ENCODE measurements at places on chromosomes 1 and 21. TPM values are rescaled to one million over a fixed set of nuclear protein-coding genes. Genes with fewer than 3 reads are reported as not detected.
A peak's percentile ranks its signal among the peaks of the same experiment; 100 is the strongest.

DNA sequence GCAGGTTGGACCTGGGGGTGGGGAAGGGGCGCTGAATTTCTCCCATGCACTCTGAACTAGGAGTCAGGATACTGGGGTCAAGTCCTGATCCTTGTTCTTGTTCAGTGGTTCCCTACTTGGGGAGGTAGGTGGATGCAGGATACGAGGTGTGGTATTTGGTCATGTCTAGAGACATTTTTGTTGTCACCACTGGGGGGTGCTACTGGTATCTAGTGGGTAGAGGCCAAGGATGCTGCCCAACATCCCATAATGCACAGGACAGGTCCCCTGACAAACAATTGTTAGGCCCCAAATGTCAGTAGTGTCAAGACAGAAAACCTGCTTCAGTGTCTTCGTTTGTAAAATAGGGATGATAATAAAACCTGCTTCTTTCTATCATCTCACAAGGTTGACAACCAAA lies 259.0 kb upstream of the FOXD3 start:
- no peaks in the 10 kb centered on the region for H3K4me1 ChIP-seq
- H3K36me3 ChIP-seq: no peaks in the 10 kb centered on the region
- no peak overlapping the region for H3K4me3 ChIP-seq
- no peaks in the 10 kb centered on the region for H3K27me3 ChIP-seq
- no peak for DNase-seq
- no peak overlapping the region for H3K27ac ChIP-seq

The TINAGL1 gene
- total RNA-seq: 3.9 TPM

The PDC gene
- total RNA-seq: not detected

DNA sequence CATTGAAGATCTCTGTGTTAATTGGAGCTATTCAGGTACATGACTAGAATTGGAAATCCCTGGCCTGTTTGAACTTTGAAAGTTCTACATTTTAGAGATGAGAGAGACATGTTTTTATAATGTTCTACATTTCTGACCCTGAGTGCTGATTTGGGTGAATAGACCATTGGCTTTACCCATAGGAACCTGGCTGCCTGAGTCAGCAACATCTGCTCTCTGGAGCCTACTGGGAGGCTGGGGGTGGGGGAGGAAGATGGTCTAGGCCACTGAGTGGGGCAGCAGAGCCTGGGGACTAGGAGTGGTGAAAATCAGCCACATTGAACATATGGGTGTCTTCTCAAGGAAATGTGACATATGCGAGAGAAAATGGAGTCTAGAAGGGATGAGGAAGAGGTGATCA lies 1.4 kb upstream of the VANGL1 start:
- H3K4me3 ChIP-seq: no peak overlapping the region
- no peaks in the 10 kb centered on the region for H3K36me3 ChIP-seq
- no peak overlapping the region for H3K27ac ChIP-seq
- H3K4me1 ChIP-seq: peaks cover 7% of the 10 kb centered on the region

- no peak overlapping the region for H3K27ac ChIP-seq
- H3K27me3 ChIP-seq: peaks cover 4% of the 10 kb centered on the region
- no peak for DNase-seq
- H3K4me3 ChIP-seq: no peak overlapping the region
- peaks cover 3% of the 10 kb centered on the region for H3K4me1 ChIP-seq
Measured at GRCh38 chr1:226827458-226827857, 43.0 kb upstream of the PSEN2 start.

DNA sequence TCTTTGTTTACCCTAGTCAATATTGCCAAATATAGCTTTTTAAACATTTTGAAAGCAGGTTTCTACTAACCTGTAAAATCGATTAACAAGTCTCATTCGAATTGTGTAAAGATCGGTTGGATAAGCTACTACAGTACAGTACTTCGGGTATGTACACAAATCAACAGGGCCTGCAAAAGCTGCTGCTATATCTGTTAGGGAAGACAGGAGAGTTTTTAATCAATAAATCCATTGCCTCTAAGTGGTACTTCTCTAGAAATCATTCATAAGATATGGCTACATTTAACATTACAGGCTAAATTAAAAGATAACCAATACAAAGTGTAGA lies 34.8 kb upstream of the PSMG1 start:
- no peaks in the 10 kb centered on the region for H3K4me1 ChIP-seq
- no peak overlapping the region for H3K27ac ChIP-seq
- no peak for DNase-seq
- no peaks in the 10 kb centered on the region for H3K27me3 ChIP-seq
- H3K4me3 ChIP-seq: no peak overlapping the region

The NIPAL3 gene
- 47.2 TPM for total RNA-seq

GRCh38 chr1:59972216-59972927 lies 45.8 kb upstream of the CYP2J2 start:
- H3K4me3 ChIP-seq: no peak overlapping the region
- DNase-seq: no peak
- no peak overlapping the region for H3K27ac ChIP-seq
- H3K4me1 ChIP-seq: no peaks in the 10 kb centered on the region

DNA sequence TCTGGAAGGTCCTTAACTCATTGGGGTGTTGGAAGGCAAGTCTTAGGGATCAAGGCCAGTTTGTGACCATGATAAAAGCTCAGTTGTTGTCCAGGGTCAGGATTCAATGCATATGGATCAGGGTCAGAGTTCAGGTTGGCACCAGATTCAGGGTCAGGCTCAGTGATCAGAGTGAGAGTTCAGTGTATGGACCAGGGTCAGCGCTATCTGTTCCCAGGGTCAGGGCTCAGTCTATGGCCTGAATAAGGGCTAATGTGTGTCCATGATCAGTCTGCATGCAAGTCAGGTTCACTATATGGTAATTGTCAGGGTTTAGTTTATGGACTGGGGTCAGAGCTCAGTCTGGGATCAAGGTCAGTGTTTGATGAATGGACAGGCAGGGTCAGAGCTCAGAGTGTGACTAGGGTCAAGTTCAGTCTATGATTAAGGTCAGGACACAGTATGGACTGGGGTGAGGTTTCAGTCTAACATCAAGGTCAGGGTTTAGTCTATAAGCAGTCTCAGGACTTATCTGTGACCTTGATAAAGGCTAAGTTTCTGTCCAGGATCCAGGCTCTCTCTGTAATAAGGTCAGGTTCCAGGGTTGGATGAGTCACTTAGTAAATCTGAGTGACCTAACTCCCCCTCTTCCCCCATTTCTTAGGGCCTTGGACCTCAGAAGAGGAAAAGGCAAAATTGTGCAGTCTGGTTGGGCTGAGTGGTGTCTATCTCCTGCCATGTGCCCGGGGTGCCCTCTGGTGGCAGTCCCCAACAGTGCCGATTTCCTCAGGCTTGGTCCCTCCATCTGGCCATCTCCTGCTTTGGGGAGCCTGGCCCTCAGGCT lies 23.8 kb downstream of the KNCN start:
- no peak for DNase-seq
- peaks cover 39% of the 10 kb centered on the region for H3K27me3 ChIP-seq

DNA sequence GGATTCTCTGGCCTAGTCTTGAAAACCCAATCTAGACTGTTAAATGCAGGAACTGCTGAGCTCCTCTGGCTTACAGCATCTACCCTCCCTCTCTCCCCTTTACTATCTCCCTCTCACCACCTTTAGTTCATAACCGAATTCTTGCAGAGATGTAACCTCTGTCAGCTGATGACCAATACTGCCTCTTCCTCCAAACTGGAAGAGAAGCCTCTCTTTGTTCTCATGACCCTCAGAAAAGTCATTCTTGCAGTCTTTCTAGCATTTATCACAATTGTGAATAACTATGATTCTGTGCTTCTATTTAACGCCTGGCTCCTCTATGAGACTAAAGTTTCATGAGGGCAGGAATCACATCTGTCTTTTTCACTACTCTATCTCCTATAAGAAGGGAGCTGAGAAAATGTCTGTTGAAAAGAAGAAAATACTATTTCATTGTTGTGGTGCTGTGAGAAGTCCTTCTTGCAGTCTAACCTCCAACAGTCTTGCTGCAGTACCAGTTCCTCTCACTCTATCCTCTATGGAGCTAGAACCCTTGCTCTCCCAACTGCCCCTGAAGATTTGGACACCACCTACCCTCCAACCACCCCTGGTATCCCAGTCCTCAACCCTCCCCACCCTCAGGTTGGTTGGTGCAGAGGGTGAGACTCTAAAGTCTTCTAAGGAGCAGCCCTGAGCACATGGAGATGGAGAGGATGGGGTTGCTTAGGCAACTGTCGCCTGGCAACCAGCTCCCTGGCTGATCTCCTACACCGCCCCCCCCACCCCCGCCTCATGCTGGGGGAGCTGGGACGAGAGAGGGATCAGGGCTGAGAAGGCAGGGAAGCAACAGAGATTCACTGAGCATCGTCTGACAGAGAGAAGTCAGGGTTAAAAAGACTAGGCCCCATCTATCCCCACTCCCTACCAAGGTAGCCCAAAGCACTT lies 13.9 kb downstream of the MEF2D start:
- H3K4me1 ChIP-seq: peaks cover 28% of the 10 kb centered on the region
- no peak overlapping the region for H3K27ac ChIP-seq
- no peak overlapping the region for H3K4me3 ChIP-seq
- DNase-seq: no peak
- H3K27me3 ChIP-seq: no peaks in the 10 kb centered on the region

The LCE1A gene
- not detected for total RNA-seq

DNA sequence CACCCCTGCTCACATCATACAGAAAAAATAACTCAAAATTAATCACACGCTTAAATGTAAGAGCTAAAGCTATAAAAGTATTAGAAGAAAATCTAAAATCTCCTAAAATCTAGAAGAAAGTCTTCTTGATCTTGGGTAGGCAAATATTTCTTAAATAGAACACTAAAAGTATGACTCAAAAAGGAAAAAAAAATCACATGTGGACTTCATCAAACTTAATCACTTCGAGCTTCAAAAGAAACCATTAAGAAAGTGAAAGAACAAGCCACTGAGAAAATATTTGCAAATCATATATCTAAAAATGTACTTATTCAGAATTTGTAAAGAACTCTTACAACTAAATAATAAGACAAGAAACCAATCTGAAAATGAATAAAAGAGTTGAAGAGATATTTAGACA lies 32.7 kb downstream of the LRRC52 start:
- H3K36me3 ChIP-seq: no peaks in the 10 kb centered on the region
- DNase-seq: no peak
- no peak overlapping the region for H3K4me3 ChIP-seq

DNA sequence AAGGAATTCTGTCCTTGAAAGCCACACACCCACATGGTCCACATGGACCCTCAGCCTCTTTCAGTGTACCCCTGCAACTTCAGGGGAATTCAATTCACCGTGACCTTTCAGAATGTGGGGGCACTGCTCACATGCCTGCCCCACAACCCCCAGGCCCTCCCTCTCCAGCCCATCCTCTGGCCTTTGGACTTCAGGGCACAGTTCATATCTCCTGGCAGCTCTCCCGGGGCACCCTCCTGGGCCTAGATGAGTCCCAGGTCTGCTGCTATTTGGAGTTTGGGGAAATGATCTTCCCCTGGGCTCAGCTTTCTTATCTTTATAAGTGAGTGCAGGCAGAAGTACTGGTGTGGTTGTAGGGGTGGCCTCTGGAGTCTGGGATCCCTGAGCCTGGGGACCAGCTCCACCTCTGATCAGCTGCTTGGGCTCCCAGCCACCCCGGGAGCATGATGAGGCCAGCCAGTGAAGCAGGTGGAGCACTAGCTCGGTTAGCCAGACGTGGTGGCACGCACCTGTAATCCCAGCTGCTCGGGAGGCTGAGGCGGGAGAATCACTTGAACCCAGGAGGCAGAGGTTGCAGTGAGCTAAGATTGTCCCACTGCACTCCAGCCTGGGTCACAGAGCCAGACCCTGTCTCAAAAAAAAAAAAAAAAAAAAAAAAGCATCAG lies 15.8 kb downstream of the C1orf167 start:
- H3K27me3 ChIP-seq: no peaks in the 10 kb centered on the region
- no peak overlapping the region for H3K27ac ChIP-seq
- DNase-seq: no peak
- H3K4me1 ChIP-seq: no peaks in the 10 kb centered on the region
- no peak overlapping the region for H3K4me3 ChIP-seq

GRCh38 chr1:3533067-3534048 lies 78.0 kb downstream of the MEGF6 start:
- H3K27ac ChIP-seq: no peak overlapping the region
- H3K36me3 ChIP-seq: no peaks in the 10 kb centered on the region
- DNase-seq: no peak
- H3K27me3 ChIP-seq: no peaks in the 10 kb centered on the region
- no peak overlapping the region for H3K4me3 ChIP-seq

DNA sequence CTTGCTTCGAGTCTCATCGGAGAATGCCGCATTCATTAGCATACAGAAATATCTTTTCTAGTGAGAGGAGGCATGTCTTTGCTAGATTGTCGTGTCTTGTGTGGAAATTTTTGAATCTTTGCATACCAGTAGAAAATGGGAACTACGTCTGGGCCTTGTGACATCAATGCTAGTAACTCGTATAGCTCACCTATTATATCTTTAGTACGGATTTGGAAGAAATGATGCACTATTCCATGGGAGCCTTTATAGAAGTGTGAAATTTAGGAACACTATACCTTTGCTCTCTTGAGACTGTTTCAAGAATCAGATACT lies 835 bp downstream of the UHMK1 start:
- H3K27ac ChIP-seq: peak overlapping the region; percentile 87
- peaks cover 18% of the 10 kb centered on the region for H3K4me1 ChIP-seq
- H3K4me3 ChIP-seq: peak overlapping the region; percentile 86
- peaks cover 2% of the 10 kb centered on the region for H3K27me3 ChIP-seq

DNA sequence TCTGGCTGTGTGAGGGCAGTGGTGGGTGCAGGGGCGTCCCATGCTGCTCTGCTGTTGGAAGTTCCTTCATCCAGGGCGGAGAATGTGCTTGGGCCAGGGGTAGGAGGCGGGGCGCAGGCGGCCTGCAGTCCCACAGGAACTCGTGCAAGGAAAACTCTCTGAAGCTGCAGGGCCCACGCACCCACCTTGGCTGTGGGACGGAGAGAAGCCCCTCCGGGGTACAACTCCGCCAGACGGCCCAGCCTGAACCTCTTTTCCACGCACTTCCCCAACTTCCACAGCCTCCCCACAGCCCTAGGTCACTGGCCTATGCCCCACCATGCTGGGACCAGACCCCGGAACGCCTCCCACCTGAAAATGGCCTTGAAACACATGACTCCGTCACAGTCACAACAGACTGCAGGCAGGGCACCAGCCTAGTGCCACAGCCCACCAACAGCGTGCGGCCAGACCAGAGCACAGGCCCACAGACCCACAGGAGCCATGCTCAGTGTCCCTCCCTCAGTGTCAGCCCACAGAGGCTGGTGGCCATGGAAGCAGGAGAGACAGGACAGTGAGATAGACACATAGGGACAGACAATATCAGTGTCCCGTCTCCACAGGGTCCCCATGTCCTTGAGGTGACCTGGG lies 47.8 kb downstream of the WNT9A start:
- H3K27me3 ChIP-seq: no peaks in the 10 kb centered on the region
- peaks cover 3% of the 10 kb centered on the region for H3K4me1 ChIP-seq
- H3K4me3 ChIP-seq: no peak overlapping the region

- no peak overlapping the region for H3K4me3 ChIP-seq
- no peak overlapping the region for H3K27ac ChIP-seq
- peaks cover 3% of the 10 kb centered on the region for H3K36me3 ChIP-seq
- H3K4me1 ChIP-seq: no peaks in the 10 kb centered on the region
Measured at GRCh38 chr1:165688046-165688445, 10.3 kb downstream of the ALDH9A1 start.

All from astrocyte (in vitro differentiated cells and primary cell).